GM12878 (cell line): ENCODE measurements at places on chromosomes 13 and 19. TPM values are rescaled to one million over a fixed set of nuclear protein-coding genes. Genes with fewer than 3 reads are reported as not detected.

DNA sequence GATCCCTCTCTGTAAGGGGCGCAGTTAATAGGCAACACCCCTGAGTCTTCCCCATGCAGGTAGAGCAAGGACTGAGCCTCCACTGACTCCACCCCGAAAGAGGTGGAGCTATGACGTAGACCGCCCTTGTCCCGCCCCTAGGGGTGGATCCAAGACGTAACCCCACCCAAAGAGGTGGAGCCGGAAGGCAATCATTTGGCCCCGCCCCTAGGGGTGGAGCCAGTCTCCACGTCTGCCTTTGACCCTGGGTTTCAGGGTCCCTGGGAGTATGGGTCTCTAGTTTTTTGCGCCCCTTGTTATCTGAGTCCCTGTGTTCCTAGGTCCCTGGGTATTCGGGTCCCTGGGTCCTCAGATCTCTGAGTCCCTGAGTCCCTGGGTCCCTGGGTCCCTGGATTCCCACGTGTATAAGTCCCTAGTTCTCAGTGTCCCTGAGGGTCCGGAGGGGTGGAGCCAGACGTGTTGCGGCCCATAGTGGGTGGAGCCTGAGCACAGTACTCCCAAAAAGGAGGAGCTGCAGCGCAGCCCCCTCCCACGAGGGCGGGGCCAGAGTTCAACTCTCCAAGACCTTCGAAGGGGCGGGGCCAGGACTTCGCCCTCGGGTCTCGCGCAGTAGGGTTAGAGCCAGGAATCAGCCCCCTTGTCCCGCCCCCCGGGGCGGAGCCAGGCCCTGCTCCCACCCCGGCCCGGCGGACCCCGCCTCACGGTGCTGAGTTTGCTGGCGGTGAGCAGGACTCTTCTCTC lies 5.3 kb downstream of the DENND1C start:
- no peak for DNase-seq

- no peak for DNase-seq
Observed at GRCh38 chr13:56400774-56401173, 739.9 kb upstream of the PRR20A start.

DNA sequence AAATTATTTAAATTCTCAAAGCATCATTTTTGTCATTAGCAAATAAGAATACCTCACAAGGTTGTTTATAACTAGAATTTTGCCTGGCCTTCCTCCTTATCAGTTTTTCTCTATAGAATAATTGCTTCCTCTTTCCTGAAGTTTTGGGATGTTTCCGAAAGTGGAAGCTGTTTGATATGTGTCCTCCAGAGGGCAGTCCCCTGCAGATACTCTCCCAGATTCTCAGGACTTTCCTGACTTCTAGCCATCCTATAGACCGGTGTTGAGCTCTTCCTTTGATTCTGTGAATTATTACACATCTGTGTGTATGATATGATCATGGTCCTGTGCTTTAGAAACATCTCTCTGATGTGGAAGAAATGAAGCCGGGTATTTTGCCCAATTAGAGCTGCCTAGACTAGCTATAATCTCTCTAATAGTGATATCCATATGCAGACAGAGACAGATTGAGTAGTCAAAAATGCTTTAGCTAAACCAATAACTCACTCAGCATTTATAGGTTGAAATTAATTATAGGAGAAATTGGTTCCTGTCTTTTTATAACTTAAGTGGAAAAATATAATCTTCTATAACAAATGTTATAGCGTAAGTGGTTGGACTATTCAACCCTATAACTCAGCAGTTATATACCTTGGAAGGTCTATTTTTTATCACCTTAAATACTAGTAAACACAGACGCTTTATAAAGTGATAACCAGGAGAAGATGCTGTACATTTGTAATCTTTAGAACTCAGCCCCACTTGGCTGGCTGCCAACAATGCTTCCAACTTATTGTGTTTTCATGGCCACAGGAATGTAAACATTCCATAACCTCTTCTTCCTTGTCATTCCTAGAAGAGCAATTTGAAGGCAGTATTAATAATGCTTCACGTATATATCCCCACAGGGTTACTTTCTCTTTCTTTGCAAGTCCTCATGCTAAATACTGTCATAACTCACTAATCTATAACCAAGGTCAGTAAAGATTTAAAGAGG lies 201.0 kb upstream of the RXFP2 start:
- no peak for DNase-seq

GRCh38 chr13:110089815-110090214 lies 217.1 kb downstream of the COL4A1 start:
- no peak for DNase-seq

Gene CBLC
- not detected in 2 replicates for polyA plus RNA-seq

Gene TUBB4A
- 12.1 and 12.8 TPM in 2 replicates for polyA plus RNA-seq

DNA sequence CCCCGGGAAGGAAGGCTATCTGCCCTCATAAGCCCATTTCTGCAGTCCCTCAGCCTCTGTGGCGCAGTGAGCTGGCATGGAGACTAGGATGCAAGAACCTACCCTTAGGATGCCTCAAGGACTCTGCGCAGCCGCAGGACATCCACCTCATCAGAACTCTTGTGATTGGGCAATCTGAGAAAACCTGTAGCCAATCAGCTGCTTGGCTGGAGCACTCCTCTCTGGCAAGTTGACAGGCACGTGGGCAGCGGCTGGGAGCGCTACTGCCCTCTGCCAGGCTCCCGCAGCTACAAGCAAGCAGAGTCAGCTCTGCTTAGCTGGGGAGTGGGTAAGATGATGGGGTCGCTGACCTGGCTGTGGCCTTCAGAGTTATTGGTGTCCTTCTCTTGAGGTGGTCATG lies 1.5 kb upstream of the ECSIT start:
- DNase-seq, result no peak

Gene ZNF723
- not detected in 2 replicates for polyA plus RNA-seq

DNA sequence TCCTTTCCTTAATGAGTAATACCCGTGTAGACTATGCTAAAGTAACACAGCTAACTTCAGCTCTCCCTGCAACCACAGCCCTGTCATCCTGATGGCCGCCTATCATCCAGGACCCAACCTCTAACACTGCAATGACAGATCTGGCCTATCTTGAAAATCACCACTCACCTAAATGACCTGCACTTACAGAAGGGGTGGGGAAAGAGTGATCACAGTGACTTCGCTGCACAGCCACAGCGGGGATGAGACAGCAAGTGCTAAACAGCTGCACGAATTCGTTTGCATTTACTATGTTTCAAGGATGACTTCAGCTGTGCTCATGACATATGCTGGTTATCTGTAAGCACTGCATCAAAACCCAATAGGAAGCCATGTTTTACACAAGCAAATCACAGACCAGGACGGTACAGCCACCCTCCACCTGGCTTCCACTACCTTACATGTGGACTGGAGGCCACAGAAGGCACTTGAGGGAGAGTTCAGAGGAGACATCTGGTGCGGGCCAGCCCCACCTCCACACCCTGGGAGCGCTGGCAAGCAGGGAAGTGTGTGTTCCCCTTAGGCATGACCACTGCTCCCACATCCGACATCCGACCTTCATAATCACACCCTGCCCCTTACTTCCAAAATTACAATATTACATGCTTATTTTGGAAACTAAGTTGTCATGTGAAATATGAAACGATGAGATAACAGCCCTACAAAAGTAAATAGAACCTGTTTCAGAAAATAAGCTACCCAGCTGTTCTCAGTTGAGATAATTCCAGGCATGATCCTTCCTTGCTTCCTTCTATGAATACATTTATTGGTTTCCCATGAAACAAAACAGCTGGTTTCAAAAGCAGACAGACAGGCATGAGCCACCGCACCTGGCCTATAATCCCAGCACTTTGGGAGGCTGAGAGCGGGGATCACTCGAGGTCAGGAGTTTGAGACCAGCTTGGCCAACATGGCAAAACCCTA lies 95.7 kb downstream of the STK24 start:
- no peak for DNase-seq

DNA sequence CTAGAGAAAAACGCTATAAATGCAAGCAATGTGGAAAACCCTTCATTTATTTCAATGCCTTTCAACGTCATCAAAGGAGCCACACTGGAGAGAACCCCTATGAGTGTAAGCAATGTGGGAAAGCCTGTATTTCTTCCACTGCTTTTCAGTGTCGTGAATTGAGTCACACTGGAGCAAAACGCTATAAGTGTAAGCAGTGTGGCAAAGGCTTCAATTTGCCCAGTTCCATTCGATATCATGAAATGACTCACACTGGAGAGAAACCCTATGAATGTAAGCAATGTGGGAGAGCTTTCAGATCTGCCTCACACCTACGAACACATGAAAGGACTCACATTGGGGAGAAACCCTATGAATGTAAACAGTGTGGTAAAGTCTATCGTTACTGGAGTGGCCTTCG lies 27.4 kb downstream of the ZNF20 start:
- no peak for DNase-seq

DNA sequence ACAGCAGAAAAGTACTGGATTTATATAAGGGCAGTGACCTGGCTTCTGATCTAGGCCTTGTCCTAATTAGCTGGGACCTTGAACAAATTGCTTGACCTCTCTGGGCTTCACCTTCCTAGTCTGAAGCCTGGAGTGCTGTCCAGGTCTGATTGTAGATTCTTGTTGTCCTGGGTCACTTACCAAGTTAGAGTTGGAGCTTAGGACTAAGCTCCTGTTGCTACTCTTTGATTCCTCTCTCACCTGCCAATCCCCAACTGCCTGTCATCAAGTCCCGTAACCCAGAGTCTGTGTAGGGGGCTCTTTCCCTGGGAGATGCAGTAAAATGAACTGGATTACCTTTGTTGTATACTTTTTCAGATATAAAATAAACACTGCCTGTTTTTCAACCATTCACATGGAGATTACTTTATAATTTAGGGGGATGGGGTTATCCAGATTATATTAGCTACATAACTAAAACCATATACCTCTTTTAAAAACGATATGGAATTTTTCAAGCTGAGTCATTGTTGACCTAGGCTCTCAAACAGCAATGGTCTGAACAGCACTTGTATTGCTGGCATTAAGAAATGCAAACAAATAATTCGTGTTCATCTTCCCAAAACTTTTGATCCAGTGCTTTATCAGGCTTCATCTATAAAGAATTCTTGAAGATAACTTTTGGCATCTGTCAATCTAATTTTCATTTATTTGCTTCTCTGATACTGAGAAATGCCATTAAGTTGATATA lies 5.8 kb downstream of the ARHGAP35 start:
- DNase-seq, result no peak

GRCh38 chr19:30158893-30159245 lies 213.3 kb upstream of the ZNF536 start:
- no peak for DNase-seq

Gene FFAR1
- polyA plus RNA-seq, result 0.09 TPM in 1 of 2 replicates, not detected in the other

DNA sequence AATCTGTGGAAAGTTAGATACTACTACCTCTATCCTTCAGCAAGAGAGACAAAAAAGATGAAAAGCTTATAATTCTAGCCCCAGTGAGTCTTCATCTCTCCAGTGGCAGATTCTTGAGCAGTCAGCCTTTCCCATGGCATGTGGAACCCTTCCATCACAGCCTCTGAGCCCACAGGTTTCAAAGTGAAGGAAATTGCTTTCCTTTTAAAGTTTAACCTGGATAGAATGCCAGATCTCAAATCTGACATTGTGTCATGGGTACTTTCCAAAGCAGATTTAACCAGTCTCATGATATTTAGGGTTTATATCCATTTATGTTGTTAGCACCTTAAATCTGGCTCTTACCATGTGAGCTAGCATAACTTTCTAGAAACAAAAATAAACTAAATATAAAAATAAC lies 39.3 kb downstream of the POLR1D start:
- DNase-seq, result no peak

DNA sequence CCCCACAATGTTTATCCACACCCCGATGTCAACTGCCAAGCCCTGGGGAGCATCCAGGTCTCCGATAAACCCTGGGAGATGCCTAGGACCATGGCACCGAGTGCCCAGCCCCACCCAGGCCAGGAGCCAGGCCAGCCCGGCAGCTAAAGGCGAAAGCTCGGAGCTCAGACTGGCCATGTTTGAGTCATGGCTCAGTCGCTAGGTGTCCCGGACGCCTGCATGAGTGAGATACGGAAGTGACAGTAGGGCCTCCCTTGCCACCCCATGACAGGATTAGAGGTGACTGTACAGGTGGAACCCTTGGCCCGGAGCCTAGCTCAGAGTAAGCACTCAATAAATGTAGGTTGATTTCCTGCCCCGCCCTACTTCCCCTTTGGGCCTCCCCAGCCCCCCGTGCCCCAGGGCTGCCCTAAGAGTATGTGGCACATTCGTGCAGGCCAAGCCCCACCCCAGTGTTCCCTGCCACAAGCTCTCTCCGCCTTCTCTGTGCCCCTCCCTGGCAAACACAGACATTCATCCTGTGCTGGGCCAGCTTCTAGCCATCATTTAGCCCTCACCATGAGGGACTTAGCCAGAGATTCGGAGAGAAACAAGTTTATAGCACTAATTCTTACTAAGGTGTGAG lies 5.8 kb upstream of the TPM4 start:
- no peak for DNase-seq

- no peak for DNase-seq
Observed at GRCh38 chr19:8224394-8225145, 15.4 kb downstream of the CERS4 start.

- DNase-seq, result no peak
Observed at GRCh38 chr13:102261809-102262208, 140.0 kb downstream of the FGF14 start.

Gene FAM124A
- polyA plus RNA-seq, result not detected in 2 replicates

Gene SMIM17
- not detected in 2 replicates for polyA plus RNA-seq

DNA sequence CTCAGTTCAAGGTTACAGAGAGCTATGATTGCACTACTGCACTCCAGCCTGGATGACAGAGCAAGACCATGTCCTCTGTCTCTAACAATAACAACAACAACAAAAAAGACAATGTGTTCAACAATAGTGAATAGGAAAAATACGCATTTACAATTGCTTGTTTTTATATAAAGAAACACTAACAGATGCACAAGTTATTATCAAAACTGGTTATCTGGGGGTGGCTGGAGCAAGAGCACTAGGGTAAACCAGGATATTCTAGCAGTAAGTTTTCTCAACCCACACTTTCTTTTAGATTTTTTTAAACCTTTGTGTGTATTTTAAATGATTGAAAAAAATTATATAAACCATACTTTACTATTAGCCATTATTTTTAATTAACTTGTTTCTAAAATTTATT lies 33.1 kb downstream of the ZNF44 start:
- no peak for DNase-seq

DNA sequence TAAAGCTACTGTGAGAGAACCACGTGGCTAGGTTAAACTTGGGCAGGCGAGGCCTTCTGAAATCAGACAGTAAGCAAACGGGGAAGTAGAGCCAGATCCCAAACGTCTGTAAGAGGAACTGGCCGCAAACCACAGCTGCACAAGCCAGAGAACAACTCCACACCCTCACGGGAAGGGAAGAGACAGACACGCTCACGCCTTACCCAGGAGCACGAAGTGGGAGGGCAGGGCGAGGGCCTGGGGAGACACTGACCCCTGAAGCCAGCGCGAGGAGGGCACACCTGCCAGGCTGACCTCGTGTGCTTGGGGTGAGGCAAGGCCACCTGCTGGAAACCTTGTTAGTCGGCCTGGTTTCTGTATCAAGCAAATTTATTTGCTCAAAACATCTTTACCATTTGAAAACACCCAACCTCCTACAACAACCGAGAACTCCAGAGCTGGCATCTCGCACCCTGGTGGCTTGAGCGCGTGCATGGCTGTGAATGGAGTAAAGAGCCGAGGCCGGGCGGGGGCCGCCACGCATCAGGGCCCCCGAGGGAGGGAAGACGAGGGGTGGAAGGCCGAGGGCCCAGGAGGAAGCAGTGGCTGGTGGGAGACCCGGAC lies 7.3 kb downstream of the POLR2E start:
- no peak for DNase-seq
